ENCODE measurements at places on chromosomes 16 and 17.

DNA sequence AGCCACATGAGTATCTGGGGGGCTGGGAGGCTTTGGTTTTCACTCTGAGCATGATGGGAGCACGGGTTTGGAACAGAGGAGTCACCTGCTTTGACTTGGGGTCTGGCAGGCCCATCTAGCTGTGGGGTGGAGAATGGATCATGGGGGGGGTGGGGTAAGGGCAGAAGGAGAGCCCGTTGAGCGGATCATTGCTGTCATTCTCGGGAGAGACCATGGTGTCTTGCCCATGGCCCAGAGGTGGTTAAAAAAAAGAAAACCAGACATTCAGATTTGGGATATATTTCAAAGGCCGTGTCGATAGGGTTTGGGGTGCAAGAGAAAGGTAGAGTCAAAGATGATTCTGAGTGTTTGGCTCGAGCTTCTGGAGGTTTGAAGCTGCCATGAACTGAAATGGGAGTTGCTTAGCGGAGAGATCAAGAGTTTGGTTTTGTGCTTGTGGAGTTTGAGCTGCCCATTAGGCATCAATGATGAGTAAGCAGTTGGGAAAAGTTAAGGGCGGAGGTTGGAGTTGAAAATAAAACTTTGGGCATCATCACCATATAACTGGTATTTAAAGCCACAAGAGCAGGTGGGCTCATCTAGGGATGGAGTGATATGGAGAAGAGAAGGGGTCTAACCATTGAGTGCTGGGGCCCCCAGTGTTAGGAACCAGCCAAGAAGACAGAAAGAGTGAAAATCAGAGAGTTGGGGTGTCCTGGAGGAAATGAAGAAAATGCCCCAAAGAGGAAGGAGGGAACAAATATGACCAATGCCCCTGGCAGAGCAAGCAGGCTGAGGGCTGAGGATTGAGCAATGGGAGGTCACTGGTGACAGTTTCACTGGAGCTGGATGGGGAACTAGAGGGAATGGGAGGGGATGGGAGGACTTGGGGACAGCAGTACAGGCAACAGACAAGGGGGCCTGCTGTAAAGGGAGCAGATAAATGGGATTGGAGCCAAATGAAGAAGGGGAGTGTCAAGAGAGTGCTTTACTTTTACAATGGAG lies 1.9 kb downstream of the NOD2 start:
- DNase-seq, result no peak

DNA sequence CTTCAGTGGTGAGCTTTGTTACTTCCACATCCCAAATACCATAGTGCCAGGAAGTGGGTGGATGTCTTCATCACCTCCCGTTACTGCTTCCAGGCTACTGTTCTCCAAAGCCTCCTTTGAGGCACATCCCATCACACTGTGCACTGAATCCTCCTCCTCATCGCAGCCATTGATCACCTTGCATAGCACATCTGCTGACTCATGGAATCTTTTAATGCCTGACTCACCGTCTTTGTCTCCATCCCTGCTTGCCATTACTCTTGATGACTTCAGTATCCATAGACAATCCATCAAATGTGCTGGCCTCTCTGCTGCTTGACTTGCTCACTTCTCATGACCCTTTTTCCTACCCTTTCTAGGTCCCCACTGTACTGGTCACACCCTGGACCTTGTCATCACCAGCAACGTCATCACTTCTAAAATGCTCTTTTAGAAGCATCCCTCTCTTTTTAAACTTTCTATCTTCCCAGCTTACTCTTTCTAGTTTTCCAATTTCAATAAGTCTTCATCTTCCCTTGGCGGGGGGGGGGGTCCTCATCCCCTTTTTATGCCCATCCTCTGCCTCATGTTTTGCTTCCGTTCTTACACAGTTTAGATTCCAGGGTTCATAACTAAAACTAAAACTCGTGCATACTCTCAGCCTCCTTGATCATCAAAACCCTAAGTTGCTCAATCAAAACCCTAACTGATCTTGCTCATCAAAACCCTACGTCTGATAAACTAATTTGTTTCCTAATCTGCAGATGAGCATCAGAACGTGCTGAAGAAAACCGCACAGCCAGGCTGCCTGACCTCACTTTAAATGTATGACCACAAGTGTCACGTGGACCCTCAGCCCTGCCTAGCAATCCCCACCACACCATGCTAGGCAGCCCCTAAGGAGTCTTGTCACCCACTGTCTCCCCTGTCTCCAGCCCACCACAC lies 289.7 kb upstream of the ZFHX3 start:
- DNase-seq, result no peak

DNA sequence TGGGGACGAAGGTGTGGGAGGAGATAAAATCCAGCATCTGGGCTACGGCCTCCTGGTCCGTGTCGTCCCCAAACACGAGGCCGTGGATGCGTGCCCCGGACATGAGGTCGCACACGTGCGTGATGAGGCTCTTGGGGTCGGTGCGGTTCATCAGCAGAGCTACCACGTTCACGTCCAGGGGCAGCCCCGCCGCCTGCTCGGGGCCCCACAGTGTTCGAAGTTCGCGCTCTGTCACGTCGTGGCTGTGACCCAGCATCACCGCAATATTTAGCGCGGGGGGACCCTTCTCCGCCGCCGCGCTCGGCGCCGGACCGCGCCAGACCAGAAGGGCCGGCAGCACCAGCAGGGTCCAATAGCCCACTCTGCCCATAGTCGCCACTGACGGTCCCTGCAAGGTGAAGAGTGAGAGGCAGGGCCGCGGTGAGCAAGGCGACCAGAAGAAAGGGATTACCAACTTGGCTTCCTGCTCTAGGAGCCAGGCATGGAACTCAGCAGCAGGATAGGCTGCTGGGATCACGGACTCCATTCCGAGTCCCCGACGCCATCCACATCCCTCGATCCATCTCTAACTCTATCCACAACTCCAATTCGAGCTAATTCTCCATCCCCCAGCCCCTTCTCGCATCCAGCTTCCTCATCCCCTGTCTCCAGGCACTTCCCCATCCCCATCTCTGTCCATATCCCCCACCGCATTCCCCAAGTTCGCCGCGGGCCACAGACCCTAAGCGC lies 2.0 kb downstream of the GRIN2A start:
- no peak for DNase-seq

- no peak for DNase-seq
These were observed 2.4 kb downstream of the MMP15 start for GRCh38 chr16:58027916-58028455.

- DNase-seq, result no peak
These were observed 22.5 kb downstream of the XPO6 start for GRCh38 chr16:28189245-28189644.

- no peak for DNase-seq
These were observed 322.0 kb upstream of the SALL1 start for GRCh38 chr16:51473091-51473490.

- DNase-seq, result no peak
These were observed 81.6 kb downstream of the CMIP start for GRCh38 chr16:81526199-81526598.

GRCh38 chr17:2138761-2139160 lies 83.9 kb downstream of the HIC1 start:
- DNase-seq, result peak; percentile 15

GRCh38 chr17:12815642-12816141 lies 26.4 kb downstream of the ARHGAP44 start:
- DNase-seq, result no peak

GRCh38 chr17:49830605-49831004 lies 17.3 kb downstream of the TAC4 start:
- DNase-seq, result no peak

DNA sequence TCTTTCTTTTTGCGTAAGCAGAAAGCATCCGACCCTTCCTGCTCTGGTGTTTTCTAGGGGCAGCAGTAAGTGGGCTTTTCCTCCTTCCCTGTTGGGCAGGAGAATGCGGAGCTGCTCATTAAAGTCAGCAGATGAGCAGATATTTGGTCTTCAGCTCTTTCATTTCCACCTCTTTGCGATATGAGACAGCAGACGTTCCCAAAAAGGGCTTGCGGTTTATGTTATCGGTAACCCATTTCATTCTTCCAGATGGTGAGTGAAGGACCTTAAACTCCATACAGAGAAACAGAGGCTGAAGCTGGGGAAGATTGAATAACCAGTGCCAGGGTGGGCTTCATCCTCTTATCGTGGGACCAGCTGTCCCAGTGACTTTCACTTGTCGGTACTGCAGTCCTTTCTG lies 40.7 kb downstream of the KSR1 start:
- DNase-seq, result no peak

- no peak for DNase-seq
These were observed 10.1 kb downstream of the TK2 start for GRCh38 chr16:66539623-66540469.

DNA sequence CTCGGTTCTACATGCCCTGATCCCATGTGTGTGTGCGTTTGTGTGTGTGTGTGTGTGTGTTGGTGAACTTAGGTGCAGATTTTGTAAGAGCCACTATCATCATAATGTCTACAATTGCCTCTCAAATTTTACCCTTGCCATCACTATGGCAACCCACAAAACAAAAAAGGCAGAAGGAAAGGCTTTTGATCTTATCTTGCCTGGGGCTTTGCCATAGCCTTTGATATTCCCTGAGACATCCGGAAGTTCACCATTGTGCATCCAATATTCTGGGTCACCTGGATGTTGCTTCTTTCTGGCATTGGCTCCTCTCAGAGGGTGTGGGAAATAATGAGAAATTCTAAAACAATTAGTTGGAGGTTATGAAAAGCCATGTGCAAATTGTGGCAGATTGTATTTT lies 114.7 kb downstream of the HAPSTR1 start:
- no peak for DNase-seq

DNA sequence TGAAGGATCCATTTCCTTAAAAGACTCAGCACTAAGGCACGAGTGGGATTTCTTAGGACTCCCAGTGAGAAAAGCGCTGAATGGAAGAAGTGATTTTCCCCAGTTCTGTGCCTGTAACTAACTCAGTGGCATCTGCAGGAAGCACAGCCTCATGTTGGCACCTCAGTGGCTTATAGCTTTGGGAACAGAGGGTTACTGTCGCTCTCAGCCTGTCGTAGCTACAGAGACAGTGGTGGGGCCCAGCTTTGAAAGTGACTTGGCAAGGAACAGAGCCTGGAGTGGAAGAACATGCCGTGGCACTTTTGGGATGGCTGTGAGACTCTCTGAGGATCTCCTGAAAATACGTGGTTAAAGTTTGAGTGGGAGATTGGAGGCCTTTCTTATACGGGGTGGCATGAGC lies 242.4 kb upstream of the MYOCD start:
- no peak for DNase-seq

GRCh38 chr17:9217151-9218056 lies 196.1 kb downstream of the NTN1 start:
- DNase-seq, result no peak

DNA sequence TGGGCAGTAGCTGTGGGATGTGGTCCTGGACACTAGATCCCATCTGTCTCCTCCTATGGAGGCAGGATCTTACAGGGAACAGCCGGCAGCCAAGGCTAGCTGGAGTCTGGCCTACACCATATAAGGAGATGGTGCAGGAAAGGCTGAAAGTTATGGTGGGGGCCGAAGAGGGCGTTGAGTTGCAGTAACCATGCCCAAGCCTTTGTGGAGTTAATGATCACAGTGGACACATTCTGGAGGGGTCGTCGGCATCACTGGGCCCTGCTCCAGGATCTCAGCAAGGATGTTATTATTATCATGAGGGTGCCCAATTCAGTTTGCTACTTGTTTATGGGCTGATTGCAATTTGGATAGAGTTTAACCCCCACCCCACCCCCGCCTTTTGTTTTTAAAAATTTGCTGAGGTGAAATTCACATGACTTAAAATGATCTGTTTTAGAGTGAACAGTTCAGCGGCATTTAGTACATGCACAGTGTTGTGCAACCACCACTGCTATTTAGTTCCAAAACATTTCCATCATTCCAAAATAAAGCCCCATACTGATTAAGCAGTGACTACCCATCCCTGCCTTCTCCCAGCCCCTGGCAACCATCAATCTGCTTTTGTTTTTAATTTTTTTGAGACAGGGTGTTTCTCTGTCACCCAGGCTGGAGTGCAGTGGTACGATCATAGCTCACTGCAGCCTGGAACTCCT lies 184.3 kb upstream of the CACNG3 start:
- DNase-seq, result no peak

GRCh38 chr16:11194913-11195312 lies 61.1 kb downstream of the SOCS1 start:
- no peak for DNase-seq

- DNase-seq, result no peak
These were observed 5.8 kb downstream of the NLGN2 start for GRCh38 chr17:7413346-7413985.

DNA sequence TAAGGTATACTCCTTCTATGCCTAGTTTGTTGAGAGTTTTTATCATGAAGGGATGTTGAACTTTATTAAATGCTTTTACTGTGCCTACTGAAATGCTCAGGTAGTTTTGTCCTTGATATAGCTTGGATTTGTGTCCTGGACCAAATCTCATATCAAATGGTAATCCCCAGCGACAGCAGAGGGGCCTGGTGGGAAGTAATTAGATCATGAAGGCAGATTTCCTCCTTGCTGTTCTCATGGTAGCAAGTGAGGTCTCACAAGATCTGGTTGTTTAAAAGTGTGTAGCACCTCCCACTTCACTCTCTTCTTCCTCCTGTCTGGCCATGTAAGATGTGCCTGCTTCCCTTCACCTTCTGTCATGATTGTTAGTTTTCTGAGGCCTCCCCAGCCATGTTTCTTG lies 78.2 kb downstream of the KIF2B start:
- no peak for DNase-seq

DNA sequence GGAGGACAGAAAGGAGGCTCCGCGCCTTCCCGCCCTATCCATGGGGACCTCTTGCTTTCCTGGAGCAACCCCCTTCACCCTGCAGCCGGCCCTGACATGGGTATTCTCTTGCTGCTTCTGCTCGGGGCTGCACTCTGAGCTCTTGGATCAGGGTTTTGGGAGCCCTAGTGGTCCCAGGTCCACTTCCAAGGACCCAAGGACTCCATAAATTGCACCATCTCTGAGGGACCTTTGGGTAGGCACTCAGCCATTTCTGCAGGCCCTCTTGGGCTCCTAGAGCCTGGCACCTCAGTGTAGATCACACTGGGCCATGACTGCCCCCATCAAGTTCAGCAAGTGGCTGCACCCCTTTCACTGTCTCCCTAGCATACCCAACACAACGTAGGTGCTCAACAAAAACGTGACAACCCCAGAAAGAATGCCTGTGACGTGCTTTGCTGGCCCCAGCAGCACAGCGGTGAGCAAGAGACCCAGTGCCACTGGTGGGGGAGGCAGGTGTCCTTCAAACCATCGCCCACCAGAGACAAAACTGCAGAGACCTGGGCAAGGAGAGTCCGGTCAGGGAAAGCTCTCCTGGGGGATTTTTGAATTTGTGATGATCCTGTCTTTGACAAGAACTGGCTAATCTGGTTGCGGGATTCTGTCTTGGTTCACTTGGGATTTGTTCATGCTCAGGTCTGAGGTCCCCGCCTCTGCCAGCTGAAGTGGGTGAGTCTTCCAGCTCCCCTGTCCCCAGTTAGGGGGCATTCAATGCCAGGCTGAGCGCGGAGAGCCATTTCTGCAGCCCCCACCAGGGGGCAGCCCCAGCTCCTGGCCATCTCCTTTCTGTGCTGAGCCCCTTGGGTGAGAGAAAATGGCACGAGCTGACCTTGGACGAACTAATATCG lies 2.5 kb upstream of the RAB11FIP4 start:
- no peak for DNase-seq

DNA sequence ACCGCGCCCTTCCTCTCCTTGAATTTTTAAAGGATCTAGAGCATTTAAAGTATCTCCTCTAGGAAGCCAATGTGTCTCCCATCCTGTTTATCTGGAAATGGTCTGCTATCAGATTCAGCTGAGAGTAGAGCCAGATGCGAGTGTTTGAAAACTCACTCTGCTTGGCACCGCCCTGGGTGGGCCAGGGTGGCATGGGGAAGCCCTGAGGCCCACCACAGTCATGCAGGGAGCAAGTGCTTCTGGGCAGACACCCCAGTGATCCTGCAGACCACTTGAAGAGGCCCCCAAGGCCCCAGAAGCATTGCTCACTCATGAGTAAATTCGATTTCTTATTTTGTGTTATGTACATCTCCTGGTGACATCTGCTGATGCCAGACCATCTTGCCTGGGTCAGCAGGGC lies 8.7 kb upstream of the CACNG4 start:
- no peak for DNase-seq

All from SHP77 treated with DMSO at 0.1 percent for 48 hours (cell line).